ENCODE measurements at places on chromosomes 6 and 20.

- no peak for DNase-seq
Observed at GRCh38 chr20:10314198-10314597, 95.6 kb downstream of the SNAP25 start.

- no peak for DNase-seq
Observed at GRCh38 chr6:46234156-46234556, 63.4 kb upstream of the ENPP5 start.

GRCh38 chr20:24033151-24033550 lies 44.6 kb upstream of the GGTLC1 start:
- no peak for DNase-seq

GRCh38 chr6:111996144-111996865 lies 57.6 kb upstream of the CCN6 start:
- no peak for DNase-seq

DNA sequence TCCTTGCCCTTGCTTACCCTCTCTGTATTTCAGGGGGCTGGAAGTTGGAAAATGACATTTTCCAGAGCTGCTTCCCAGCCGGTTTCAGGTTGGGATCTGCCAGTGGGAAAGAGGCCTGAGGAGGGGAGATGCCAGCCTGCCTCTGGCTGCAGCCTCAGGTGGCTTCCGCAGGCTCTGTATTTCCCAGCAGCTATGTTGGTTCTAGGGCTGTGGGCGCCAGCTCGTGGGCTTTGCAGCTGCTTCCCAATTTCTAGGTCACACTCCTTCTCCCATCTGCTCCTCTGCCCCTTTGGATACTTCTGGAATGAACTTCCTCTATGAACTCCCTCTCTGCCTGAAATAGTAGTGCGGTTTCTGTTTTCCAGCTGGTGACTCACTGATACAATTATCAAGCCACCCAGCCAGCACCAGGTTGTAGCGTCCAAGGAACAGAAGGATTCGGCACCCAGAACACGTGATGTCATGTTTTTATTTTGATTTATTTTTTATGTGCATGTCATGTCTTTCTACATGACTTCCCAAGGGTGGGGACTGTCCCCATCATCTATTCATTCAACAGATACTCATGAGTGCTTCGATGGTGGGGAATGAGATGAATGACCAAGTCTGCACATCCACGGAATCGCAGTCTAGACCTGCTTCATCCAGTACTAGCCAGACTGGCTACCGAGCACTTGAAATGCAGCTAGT lies 38.0 kb downstream of the TGM2 start:
- DNase-seq = peak; percentile 61

DNA sequence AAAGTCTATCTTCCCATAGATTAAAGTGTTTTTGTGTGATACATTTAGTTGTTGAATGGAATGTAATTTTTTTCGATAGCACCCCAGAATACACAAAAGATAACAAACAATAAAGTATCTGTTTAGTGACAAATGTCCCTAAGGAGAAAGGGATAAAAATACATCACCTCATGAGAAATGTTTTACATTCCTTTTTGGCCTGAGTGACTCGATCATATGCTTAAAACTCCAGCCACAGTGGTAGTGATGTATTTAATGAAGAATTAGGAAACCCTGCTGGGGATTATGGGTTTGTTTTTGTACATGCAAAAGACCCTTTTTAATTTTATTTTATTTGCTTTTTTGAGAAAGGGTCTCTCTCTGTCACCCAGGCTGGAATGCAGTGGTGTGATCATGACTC lies 4.3 kb upstream of the SGK1 start:
- no peak for DNase-seq

- peak; percentile 47 for DNase-seq
Observed at GRCh38 chr6:12555267-12555666, 161.3 kb upstream of the PHACTR1 start.

DNA sequence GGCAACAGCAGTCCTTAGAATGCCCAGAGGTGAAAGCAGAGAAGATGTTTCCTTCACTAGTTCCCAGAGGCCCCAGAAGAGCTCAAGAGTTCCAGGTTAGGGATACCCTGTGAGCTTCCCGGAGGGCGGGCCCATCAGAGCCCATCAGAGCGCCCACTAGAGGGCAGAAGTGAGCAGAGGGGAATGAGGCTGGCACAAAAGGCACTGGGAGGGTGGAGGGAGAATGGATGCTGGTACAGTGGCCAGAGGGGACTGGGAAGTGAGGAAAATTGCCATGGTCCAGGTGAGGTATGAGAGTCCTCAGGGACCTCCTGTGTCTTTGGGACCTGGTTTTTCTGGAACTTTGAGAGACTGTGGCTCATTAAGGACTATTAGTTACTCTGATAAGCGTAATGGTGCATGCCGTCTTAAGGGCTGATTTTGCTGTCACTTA lies 57.3 kb downstream of the LINC00237 start:
- DNase-seq = no peak

GRCh38 chr6:29666826-29667130 lies 9.9 kb downstream of the MOG start:
- DNase-seq = no peak

GRCh38 chr20:18985551-18985950 lies 172.0 kb downstream of the SCP2D1 start:
- no peak for DNase-seq

DNA sequence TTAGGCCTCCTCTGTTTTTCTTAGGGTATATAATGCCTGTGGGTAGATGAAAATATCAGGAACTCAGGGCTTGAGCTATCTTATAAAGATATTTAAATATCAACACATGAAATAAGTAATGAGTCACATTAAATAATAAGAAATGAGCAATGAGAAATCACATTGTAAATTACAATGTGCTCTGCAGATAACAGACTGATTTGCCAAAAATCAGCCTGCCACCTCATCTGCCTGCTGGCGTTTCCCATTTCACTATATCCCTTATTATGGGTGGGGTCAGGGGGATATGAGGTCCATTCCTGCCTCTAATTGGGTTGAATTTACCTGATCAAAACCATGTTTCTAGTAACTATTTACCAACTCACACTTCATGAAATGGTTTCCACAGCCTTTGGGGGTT lies 335.2 kb downstream of the CDC5L start:
- no peak for DNase-seq

DNA sequence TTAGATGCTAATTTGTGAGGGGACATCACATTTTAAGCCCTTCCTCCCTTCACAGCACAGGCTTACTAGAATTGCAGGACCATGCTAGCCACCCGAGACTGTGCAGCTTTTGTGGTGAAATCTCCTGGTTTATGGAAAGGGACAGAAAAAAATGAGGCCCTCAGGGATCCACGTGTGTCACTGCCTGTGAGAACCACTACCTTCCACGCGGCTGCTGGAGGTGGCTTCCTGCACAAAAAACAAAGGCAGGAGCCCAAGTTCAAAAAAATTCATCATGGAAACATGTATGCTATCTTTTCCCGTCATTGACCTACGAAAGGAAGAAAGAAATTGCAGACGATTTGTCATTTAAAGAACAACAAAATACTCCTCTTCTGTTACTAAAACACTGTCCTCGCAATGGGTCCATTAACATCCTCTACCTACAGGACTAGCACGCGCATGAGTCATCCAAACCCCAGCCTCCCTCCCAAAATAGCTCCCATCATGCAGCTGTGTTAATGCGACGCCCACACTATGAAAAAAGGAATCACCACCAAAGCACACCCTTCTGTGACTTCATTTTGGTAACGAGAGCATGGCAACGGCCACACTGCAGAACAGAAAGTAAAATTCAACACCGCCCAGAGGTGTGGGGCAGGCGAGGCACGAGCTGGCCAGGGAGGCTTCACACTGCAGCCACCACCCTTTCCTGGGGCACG lies 45.7 kb downstream of the RAMACL start:
- DNase-seq = no peak

DNA sequence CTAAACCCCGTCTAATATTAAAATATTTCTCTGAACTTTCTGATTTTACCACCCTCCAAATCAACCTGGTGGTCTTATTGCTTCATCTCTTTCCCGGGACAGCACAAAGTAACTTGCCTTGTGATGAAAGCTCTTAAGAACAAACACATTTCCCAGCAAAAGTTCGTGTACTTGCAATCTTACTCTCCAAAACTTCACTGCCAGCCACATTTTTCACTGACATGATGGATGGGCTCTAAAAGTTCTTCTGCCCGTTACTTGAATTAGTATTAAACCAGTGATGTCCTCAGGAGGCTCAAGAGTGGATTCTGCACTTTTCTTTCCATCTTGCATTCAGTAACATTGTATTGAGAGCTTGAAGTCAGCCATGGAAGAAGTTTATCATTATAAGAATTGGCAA lies 731.6 kb upstream of the GJE1 start:
- DNase-seq = peak; percentile 50

DNA sequence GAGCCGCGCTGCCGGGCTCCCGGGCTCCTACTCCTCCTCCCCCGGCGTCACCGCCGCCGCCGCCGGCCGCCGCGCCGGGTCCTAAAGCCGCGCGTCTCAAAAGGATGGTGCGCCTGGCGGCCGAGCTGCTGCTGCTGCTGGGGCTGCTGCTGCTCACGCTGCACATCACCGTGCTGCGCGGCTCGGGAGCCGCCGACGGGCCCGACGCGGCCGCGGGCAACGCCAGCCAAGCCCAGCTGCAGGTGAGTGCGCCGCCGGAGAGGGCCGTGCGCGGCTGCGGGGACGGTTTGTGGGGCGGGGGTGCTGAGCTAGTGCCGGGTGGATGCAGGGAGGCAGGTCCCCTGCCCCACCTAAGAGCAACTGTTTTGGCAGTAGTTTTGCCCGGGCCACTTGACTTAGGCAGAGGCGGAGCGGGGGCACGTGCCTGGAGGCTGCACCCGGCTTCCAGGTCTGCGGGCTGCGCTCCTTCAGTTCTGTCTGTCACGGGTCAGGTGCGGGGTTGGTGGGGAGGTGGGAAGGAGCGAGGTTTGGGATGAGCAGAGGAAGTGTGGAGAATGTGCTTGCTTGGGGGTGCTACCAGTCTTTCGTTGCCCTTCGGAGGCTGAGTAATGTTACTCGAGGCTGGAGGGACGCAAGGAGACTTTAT lies 722 bp downstream of the ISM1 start:
- peak; percentile 23 for DNase-seq

DNA sequence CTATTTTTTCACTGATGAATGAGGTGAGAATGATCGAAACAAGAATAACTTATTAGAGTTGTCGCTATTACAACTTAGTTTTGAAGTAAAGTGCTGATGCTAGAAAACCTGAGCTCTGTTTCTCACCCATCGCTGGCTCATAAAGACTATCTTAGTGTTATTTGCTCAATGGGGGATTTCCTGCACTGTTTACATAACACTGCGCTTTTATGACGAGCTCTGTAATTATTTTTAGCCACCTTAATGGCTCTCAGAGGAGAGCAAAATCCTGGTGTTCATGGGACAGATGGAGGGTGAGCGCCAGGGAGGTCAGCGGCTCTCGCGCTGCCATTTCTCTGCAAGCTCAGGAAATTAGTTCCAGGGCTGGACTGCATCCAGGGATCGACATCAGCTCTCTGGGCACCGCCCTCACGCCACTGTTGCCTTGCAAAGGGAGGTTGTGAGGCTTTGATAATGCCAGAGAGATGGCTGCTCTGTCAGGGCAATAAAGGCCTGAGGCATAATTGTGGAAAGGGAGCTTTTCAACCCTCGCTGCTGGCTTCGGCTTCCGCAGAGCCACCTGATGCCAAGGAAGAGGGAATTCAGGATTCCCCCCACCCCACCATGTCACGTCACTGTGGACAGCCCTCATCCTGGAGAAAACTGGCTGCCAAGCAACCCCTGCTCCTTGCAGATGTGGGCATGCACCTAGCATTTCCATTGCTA lies 72.0 kb downstream of the DACT2 start:
- DNase-seq = no peak

DNA sequence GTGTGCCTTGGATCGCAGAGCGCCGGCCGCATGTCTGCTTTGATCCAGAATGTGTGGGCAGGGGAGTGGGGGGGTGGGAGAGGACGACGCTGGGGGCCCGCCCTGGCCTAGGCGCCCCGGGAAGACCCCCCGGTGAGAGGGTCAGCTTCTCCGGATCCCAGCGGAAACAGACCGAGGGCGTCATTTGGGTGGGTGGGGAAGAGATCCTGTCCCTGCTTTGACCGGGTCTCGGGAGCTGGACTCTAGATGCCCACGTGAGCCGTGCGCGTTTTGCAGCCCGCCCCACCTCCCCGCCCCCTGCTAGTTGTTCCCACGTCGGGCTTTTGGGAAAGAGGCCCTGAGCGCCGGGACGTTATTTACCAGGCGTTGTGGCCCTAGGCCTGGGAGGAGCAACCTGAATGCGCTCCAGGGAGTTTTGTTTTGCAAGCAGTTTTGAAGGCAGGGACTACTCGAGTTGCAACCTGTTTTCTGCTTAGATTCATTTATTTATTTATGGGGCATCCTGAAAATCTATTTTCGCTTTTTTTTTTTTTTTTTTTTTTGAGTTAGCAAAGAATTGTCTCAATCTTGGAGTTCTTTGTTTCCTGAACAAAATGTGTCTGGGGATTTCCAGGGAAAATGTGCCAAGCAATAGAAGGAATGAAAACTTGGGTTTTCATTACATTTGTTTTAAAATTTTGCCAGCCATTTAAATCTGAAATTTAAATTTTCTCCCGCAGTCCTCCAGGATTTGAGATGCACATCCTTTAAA lies 1.6 kb downstream of the DSP start:
- DNase-seq = no peak

DNA sequence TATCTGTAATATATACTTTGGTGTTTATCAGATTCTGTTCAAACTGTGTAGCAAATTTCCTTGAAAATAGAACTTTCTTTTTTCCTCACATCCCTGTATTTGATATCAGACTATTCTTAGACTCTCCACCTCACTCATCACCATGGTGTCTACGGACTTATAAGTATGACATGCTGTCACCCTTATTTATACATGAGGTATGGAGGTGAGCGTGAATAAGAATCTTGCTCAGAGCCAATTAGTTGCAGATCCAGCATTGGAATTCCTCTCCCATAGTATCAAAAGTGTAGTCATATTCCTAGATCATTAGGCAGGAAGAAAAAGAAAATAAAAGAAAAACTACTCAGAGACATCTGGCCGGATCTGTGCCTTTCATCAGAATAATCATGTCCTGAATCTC lies 43.0 kb downstream of the TPD52L1 start:
- DNase-seq = no peak

Data from NCI-H226 (cell line).